WTC11 (cell line): ENCODE measurements at places on chromosomes 11 and 22.

- DNase-seq: no peak
These were observed 869 bp downstream of the FAM83F start for GRCh38 chr22:39995393-39996252.

DNA sequence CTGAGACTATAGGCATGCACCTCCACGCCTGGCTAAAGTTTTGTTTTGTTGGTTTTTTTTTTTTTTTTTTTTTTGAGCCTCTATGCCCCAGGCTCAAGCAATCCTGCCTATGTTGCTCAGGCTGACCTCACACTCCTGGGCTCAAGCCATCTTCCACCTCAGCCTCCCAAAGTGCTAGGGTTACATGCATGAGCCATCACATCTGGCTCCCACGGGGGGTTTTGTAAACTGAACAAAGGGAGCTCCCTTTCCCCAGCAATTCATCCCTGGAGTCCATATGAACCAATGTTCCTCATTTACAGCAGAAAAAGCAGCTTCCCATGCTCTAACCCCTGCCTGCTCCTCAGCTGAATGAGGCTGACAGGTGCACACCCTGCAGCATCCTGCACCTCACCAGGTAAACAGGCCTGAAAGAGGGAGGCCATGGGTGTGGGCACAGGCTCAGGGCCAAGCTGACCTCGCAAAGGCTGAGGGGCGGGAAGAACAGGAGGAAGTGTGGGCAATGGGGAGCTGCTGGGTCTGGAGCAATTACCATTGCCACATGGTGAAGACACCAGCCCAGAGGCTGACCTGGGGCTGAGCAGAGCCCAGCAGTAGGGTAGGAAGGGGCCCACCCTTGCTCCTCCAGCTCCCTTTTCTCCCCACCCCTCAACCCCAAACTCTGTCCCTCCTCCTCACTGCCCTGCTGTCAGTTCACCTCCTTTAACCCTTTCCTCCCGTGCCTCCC, 58.2 kb downstream of the RBX1 start:
- no peak for DNase-seq

DNA sequence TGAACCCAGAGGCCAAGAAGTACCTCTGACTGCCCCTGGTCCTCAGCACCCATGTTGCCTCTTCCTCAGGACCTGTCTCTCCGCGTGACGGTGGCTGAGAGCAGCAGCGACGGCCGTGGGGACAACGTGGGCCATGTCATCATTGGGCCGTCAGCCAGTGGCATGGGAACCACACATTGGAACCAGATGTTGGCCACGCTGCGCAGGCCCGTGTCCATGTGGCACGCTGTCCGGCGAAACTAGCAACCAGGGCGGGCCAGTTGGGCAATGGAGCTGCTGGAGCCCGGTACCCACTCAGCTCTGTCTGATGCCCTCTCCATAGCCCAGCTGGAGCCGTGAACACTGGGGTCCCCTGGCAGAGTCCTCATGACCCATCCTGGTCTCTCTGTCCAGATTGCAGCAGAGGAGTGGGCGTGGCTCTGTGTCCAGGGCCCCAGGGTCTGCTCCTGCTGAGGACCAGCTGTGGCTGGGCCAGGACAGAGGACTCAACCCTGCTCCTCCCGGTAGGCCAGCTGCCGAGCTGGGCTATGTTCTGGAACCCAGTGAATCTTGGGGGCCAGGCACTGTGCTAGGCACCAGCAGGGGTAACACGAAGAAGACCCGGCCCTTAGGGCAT, 8.0 kb upstream of the RHOD start:
- DNase-seq: no peak

DNA sequence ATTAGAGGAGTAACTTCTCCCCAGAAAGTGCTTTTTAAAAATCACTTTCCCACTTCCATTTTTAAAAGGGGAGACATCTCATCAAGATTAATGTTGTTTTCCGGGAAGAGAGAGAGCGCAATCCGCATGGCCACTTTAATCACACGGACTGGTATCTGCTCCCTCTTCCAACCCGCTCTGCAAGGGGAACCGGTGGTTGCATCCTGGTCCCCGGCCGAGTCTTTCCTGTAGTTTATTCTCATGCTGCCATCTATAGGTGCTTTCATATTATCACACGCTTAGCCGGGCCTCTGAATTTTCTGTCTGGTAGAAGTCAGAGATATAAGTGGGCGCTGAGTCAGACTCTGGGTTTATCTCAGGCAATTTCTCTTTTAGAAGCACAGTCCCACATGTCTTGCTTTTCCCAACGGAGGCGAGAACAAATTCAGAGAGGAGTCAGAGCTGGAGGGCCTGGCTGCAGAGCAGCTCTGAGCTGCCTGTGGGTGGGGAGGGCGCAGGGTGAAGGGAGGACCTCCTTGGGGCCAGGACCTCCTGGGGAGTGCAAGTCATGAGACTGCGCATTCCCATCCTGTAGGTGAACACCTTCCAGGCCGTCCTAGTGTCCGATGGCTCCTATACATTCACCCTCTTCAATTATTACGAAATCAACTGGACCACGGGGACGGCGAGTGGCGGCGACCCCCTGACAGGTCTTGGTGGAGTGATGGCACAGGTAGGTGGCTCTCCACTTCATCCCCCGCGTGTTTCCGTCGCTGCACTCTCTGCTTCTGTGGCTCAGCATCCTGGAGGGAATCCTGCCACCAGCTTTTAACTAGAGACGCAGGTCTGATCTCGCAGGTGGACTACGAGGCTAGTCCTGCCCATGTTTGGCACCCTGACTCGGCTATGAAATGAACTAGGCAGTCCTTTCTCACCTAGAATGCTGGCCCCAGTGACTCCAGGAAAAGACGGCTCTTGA, 11.7 kb downstream of the TECTA start:
- peak; percentile 72 for DNase-seq

- no peak for DNase-seq
These were observed 19.2 kb downstream of the DDX6 start for GRCh38 chr11:118771547-118772288.

DNA sequence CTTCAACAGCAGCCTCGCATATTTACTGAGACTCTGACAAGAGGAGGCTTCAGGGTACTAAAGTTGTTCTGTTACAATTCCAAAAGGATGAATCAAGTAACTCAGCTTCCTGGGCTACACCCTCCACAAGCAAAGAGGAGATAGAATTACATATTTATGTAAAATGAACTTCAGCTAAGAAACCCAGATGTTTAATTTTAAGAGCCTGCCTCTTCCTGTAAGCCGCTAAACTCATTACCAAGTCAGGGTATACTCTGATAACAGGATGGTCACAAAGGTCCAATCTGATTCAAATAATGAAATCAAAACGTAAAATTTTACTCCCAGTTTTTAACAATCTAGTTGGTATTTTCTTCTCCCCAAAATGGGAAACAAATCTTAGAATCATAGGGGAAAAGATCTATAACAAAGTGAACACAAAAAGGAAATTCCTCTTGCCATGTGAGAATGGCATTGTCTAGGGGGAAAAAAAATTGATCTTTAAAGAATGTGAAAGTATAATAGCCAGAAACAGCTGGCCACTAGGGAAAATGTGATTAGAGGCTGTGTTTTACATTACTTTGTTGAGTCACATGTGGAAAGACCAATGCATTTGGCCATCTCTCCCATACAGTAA, 30.9 kb downstream of the CHEK2 start:
- no peak for DNase-seq

DNA sequence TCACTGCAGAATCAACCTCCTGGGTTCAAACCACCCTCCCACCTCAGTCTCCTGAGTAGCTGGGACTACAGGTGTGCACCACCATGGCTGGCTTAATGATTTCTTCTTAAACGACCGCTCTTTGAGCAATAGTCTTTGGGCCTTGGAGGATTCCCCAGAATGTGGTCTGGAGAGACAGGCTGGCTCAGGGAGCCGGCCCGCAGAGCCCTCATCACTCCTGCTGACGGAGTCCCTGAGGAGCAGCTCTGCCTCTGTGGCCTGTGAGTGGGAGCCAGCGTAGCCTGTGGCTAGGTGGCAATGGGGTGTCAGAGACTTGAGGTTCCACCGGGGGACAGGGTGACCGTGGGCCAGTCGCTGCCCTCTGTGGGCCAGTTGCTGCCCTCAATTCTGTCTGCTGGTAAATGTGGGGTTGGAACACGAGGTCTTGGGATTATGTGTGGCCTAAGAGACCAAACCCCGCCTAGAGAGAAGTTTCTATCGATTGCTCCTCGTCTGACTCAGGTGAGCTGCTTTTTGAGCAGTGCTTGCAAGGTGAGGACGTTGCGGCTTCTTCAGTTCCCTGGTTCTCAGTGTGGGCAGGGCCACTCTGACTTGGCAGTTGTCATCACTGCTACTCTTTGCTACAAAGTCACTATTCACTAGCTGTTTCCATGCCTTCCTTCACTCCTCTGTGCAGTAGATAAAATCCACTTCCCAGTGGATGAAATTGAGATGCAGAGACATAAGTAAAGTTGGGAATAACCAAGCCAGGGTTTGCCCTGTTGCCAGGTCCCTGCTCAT, 124.8 kb upstream of the NECTIN1 start:
- DNase-seq: no peak

GRCh38 chr22:43042101-43042780, 27.3 kb upstream of the PACSIN2 start:
- DNase-seq: no peak

DNA sequence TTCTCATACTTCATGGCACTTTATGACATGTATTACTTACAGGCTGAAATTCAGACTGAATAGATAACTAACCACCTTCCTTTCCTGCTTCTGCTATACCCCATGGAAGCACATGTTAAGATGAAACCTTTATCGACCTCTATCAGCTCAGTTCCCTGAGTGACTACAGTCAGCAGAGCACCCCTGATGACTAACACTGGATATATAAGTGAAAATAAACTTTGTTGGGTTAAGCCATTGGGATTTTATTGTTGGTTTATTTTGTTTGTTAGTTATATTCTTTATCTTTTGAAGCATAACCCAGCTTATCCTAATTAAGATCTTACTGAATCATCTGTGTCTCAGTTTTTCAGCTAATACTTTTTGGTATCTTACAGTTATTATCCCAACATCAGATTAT, 23.0 kb upstream of the MAML2 start:
- no peak for DNase-seq

GRCh38 chr11:68282141-68282860, 10.5 kb upstream of the C11orf24 start:
- no peak for DNase-seq

DNA sequence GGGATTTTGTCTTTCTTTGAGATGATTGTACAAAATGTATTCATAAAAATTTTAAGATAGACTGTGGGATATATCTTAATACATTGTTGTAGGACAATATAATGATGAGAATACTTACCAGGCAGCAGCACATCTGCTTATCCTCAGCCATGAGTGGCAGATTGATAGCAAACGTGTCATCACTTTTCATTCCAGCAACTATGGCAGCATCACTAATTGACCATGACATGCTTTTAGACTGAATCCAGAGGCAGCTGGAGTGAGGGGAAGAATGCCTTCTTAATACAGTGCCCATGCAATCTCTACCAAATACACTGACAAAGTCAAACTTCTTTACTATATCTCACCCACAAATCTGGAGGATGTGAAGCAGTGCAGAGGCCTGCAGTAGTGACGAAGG, 755.2 kb upstream of the RAG2 start:
- DNase-seq: no peak

GRCh38 chr11:113835306-113835705, 40.1 kb downstream of the USP28 start:
- DNase-seq: no peak

- no peak for DNase-seq
These were observed 21.7 kb upstream of the TH start for GRCh38 chr11:2193099-2193887.

GRCh38 chr22:46761539-46762237, 762 bp upstream of the TBC1D22A start:
- DNase-seq: no peak

DNA sequence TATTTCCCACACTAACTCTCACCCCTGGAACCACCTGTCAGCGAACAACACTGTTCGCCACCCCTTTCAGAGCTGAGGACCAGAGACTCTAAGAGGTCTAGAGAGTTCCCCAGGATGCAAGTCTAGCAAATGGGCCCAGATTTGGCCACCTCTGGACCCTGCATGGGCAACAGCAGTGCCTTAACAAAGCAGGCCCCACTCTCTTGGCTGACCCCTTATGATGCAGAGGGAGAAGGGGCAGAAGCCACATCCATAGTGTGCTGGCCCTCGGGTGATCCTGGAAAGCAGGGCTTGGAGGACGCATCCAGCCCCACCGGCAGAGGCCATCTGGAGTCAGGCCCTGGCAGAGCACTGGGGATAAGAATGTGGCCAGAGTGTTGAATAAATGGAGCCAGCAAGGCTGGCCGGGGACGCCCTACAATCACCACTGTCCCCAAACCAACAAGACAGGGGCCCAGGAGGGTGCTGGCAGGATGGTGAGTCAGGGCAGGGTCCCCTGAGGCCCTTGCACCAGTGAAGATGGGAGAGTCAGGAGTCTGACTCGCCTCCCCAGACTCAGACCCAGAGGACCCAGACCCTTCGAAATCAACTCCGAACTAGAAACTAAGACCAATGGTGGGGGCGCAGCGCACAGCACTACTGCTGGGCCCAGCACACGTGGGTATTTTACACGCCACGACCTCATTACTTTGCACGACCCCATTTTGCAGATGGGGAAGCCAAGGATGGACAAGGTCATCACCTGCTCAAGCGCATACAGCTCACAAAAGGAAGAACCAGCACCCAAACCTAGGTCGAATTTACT, 6.5 kb downstream of the CSNK1E start:
- no peak for DNase-seq

GRCh38 chr11:47593934-47594855, at the start of gene C1QTNF4:
Gene C1QTNF4, minus strand, starts transcription at chr11:47594411. Its CDS starts 3,601 bp downstream, at chr11:47590810.
- peak; percentile 58 for DNase-seq

DNA sequence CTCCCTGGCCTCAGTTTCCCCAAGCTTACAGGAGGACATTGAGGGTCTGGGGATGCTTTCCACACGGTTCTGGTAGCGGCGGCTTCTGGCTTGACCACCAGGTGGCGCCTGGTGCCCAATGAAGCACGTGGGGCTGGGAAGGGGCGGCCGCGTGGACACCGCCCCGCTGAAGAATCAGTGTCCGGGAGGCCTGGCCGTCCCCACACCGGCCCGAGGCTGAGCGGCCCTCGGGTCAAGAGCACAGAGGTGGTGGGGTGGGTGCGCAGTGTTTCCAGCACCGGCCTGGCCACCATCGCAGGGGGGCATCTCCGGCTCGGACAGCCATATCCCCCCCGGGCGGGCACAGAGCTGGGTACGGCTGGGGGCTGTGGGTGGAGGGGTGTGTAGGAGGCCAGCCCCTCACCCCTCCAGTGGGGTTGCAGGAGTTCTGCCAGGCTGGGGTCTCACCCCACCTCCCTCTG, 27.8 kb upstream of the PPARA start:
- DNase-seq: peak; percentile 77
